ENCODE measurements at places on chromosomes 7 and 10.

- DNase-seq: no peak
These were observed 43.9 kb downstream of the C10orf120 start for GRCh38 chr10:122655524-122656307.

- no peak for DNase-seq
These were observed 299.6 kb upstream of the NFE2L3 start for GRCh38 chr7:25852211-25852938.

GRCh38 chr7:104039363-104039762 lies 49.9 kb upstream of the RELN start:
- no peak for DNase-seq

- DNase-seq: no peak
These were observed 71.9 kb downstream of the PLXDC2 start for GRCh38 chr10:19888061-19888660.

DNA sequence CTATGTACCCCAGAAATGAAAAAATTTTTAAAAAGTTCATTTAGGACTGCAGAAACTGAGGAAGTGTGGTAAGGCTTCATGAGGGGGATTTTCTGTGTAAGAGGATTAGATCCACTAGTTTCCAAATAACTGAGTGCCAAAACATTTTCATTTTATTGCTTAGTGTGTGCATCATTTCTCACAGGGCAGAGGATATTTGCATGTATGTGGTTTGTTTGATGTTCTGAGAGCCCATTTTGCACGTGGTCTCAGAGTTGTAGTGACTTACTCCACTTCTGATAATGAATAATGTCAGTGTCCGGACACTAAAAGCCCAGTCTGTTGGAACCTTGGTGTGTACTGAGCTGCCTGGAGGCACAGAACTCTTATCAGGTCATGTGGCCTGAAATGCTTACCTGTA lies 299.9 kb downstream of the AUTS2 start:
- no peak for DNase-seq

DNA sequence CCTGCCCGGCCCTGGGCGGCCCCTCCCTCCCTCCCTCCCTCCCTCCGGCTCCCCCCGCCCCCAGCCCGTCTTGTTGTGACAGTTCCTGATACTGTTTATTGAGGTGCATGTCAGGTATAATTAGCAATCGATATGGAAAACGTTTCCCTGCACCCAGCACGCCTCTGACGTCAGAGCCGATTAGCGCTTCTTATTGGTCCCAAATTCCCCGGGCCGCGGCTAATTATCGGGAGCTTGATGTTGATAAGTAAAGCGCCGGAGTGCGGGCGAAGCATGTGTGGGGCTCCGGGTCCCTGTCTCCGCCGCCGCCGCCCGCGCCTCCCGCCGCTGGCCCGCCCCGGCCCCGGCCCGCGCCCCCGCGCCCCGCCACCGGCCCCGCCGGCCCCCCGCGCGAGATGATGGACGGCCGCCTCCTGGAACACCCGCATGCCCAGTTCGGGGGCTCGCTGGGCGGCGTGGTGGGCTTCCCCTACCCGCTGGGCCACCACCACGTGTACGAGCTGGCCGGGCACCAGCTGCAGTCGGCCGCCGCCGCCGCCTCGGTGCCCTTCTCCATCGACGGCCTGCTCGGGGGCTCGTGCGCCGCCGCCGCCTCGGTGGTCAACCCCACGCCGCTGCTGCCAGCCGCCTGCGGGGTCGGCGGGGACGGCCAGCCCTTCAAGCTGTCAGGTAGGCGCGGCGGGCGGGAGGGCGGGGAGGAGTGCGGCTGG lies at the start of gene UNCX:
Gene UNCX (plus strand): TSS at position 250 of the 710 bp plus-strand sequence. CDS start 146 bp downstream, at position 396.
- no peak for DNase-seq

- DNase-seq: no peak
These were observed 29.9 kb downstream of the BMPR1A start for GRCh38 chr10:86786368-86786767.

DNA sequence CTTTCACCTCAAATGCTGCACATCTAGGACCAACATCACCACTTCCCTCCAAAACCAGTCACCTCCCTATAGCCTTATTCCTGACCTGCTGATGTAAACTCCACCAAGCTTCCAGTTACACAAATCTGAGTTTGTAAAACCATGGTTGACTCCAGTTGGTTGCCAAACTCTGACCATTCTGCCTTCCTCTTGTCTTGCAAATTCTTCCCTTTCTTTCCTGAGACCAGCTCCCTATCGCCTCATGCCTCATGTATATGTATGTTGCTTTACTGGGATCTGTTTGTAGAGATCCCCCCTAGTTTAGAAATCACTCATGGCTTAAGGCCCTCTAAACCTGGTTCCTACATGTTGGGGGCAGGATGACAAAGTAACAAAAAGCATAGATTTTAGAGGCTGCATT lies 31.3 kb downstream of the PAX2 start:
- DNase-seq: no peak

- no peak for DNase-seq
These were observed 18.4 kb downstream of the ZNRF2 start for GRCh38 chr7:30302656-30303311.

- no peak for DNase-seq
These were observed 4.5 kb upstream of the GPRIN2 start for GRCh38 chr10:46560952-46561351.

DNA sequence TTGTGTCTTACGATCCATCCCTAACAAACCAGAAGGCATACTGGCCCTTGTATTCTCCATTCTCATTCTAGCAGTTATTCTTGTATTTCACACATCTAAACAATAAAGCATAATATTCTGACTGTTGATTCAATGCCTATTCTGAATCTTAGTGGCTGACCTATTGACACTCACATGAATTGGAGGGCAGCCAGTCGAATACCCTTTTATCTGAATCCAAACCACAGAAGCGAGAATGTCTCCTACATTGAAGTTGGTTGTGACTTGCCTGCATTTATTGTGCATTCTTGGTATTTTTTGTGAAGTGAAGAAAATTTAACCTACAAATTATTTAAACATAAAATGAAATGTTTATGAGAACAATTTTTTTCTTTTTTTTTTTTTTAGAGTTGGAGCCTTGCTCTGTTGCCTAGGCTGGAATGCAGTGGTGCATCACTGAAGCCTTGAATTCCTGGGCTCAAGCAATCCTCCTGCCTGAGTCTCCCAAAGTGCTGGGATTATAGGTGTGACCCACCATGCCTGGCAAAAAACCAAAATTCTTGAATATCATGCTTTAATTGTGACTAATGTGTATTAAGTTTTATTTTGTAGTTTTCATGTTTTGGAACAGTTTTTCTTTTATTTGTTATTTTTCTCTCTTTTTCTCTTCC lies 22.7 kb downstream of the EXOC4 start:
- DNase-seq: no peak

DNA sequence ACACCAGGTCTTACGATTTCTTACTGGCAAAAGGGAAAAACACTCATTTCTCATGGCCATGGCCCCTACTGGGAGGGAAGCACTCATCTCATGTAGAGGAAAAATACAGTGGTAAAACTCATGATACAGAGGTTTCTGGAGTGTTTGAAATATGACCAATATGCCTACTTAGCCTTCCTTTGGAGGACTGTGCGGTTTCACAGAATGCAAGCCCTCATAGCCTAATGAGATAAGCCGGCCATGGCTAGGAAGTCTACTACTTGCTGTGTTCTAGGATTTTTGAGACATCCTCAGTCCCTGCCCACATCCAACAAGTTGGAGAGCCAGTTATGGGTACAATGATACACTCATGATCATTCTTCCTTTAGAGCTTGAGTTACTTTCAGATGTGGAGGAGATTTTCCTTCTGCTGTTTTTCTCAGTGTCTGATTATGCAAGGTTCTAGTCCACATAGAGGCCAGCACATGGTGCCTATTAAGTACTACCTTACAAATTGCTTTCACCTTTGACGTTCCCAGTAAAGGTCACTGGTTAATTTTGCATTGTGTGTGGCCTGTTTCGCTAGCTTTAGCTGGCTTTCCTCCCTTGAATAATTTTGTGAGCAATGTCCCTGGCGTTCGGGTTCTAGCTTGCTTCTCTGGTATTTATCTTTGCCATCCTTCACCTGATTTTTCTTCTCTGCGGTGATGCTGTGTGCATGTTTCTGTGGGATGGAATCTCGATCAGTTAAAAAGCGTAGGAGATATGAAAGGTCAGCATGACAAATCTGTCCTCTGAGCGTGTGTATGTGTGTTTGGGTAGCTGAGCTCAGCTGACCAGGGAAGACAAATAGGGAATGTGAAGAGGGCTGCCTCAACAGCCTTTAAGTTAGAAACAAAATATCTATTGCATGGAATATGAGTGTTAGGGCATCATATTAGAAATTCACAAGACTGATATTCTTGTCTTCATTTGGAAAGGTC lies 295.4 kb downstream of the LRMDA start:
- no peak for DNase-seq

- no peak for DNase-seq
These were observed 12.7 kb downstream of the TASOR2 start for GRCh38 chr10:5697342-5697741.

GRCh38 chr7:23472956-23473843 lies 2.9 kb upstream of the IGF2BP3 start:
- no peak for DNase-seq

GRCh38 chr10:105974803-105975456 lies 1189.6 kb downstream of the SORCS1 start:
- DNase-seq: no peak

DNA sequence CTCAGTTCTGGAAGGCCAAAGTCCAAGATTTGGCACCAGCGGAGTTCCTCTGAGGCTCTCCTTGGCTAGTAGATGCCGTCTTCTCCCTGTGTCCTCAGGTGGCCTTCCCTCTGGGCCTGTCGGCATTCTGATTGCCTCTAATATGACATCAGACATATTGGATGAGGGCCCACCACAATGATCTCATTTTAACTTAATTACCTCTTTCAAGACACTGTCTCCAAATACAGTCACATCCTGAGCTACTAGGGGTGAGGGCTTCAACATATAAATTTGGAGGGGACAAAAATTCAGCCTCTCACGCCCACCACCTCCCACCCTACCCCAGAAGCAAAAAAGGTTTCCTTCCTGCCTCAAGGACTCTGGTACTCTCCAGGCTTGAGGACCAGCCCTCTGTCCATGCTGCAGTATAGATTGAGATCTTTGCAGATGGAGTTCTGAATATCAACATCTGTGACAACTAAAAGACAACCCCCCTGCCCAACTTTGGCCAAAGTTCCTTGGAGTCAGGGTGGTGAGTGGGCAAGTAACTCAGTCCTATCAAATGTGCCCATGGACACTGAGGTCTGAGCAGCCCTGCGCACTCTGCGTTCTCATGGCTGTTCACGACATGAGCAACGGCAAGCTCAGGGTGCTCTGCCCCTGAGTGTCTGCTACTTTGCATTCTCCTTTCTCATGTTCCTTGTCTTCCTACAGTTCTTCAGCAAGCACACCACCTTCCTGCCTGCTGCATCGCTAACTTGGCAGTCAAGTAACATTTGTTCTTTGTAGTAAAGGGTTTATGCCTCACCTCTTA lies 11.5 kb downstream of the TMEM176B start:
- no peak for DNase-seq

DNA sequence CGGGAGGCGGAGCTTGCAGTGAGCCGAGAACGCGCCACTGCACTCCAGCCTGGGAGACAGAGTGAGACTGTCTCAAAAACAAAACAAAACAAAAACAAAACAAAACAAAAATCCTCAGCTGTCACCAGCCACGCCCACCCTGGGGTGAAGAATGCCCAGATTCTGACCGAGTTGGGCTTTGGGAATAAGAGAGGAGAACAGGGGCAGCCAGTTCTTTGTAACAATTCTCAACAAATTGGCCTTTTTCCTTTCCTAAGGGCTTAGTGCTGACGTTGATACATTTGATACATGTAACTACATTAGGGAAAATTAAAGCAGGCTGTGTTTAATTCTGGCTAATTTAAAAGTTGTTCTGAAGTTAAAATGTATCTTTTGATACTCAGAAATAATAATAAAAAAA lies 121.0 kb downstream of the EPC1 start:
- no peak for DNase-seq

DNA sequence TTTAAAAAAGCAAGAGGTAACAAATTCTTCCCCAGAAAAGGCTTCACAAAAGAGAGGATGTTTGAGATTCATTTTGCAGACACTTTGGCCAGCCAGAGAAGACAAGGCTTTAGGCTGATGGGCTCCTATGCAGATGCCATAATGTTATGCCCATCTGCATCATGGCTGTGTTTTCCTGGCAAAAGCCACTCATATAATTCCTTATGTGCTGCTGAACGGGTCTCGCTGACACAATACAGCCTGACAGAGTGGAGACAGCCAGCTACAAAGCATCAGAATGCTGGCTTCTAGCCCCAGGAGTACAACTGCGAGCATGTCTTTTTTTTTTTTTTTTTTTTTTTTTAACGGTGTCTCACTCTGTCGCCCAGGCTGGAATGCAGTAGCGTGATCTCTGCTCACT lies 1157.4 kb upstream of the AUTS2 start:
- DNase-seq: no peak

DNA sequence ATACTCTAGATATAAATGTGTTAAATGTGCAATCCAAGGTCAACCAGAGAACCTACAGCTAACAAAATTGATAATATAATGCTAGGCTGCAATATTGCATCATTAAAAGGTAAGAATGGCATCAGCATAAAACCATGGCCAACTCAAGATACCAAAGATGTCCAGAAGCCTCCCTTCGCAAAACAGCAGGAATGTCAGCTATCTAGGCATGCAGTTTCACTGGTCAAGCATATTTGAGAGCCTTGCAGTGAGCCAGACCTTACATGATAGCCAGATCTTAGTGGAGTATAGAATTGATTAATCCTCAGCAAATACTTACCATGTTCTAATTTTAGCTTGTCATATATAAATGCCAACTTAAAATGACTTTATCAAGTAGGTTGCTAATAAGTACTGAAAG lies 138.8 kb downstream of the ZEB1 start:
- DNase-seq: no peak

GRCh38 chr7:23017309-23017708 lies 3.4 kb upstream of the HYCC1 start:
- DNase-seq: no peak

DNA sequence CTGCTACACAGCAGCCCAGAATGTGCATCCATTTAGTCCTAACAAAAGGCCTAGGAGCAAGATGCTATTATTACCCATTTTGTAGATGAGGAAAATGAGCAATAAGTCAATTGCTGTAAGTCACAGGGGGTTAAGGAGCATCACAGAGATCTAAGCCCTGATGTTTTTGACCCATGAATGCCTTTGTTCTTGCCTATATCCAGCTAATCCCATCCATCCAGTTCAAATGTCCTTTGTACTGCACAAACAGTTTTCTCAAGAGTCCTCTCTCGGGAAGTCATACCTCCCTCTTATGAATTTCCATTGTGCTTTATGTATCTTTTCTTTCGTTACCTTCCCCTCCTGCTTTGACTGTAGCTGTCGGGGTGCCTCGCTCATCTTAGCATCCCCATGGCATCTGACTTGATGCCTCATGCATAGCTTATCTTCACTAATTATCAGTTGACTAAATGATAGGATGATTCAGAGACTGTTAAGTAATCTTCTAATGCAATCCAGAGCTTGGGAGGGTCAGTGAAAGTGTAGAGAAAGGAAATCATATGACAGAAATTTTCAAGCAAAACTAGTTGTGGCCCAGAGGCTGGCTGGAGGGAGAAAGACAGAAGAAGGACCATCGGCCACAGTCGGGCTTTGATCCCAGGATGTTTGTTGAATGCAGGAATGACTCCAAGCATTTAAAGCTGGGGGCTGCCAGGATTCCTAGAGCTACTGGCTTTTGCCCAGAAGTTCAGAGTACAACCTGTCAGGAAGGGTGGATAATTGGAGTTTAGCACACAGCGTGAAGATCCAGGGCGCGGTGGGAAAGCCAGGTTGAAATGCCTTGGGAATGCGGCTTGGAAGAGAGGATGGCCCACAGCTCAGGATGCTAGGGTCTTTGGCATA lies 23.5 kb downstream of the BLVRA start:
- no peak for DNase-seq

GRCh38 chr10:79266084-79266483 lies 81.2 kb upstream of the PPIF start:
- no peak for DNase-seq

GRCh38 chr10:45548068-45548467 lies 124.5 kb downstream of the ZFAND4 start:
- DNase-seq: no peak

Data from activated CD8-positive, alpha-beta memory T cell treated with anti-CD3 and anti-CD28 coated beads, Interleukin-2, amount 50 U/mL, for 4 hours (primary cell).